ENCODE measurements at places on chromosomes 1 and 21.

- DNase-seq = no peak
Measured at GRCh38 chr1:193211539-193211938, 25.1 kb upstream of the B3GALT2 start.

GRCh38 chr21:36867291-36867905 is 99.1 kb downstream of the HLCS start:
- DNase-seq = no peak

GRCh38 chr1:107247679-107248078 is 106.8 kb downstream of the NTNG1 start:
- no peak for DNase-seq

GRCh38 chr1:9121496-9122409 is 7.1 kb downstream of the GPR157 start:
- no peak for DNase-seq

DNA sequence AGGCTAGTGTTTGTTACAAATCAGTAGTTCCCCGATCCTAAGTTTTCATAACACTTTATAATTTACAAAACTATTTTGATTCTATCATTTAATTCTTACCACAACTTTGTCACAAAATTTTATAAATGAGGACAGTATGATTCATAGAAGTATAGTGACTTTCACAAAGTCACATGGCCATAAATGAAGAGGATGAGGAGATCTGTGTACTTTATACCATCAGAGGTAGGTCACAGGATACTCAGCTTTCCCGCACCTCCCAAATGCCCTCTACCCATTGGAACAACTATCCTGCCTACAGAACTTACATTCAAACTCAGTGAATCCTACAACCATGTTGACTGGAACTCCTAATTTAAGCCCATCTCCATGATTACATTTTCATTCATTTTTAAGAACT is 56.3 kb downstream of the TNFSF4 start:
- no peak for DNase-seq

GRCh38 chr1:174209347-174210187 is 50.2 kb downstream of the RABGAP1L start:
- no peak for DNase-seq

DNA sequence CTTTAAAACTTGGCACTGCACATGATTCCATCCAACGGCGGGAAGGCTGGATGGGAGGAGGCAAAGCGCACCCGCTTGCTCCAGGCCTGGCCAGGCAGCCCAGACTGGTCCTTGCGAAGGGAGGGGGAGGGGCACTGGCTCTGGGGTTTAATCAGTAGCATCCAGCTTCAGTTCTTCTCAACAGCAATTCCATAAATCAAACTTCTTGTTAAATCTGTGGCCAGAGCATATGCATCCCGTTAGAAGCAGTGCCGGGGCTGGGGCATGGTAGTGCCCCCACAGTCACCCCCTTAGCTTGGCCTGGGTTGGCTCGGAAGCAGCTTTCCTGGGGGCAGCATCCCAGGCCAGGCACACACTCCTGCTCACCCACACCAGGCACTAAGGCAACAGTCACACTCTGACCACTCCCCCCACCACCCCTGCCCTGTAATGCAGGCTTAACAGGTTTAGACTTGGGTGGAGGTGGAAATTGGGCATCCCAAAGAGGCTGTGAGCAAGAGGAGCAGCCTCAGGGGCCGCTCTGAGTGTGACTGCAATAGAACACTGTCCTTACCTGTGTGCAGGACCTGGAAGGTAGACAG is 94.1 kb upstream of the CASZ1 start:
- no peak for DNase-seq

DNA sequence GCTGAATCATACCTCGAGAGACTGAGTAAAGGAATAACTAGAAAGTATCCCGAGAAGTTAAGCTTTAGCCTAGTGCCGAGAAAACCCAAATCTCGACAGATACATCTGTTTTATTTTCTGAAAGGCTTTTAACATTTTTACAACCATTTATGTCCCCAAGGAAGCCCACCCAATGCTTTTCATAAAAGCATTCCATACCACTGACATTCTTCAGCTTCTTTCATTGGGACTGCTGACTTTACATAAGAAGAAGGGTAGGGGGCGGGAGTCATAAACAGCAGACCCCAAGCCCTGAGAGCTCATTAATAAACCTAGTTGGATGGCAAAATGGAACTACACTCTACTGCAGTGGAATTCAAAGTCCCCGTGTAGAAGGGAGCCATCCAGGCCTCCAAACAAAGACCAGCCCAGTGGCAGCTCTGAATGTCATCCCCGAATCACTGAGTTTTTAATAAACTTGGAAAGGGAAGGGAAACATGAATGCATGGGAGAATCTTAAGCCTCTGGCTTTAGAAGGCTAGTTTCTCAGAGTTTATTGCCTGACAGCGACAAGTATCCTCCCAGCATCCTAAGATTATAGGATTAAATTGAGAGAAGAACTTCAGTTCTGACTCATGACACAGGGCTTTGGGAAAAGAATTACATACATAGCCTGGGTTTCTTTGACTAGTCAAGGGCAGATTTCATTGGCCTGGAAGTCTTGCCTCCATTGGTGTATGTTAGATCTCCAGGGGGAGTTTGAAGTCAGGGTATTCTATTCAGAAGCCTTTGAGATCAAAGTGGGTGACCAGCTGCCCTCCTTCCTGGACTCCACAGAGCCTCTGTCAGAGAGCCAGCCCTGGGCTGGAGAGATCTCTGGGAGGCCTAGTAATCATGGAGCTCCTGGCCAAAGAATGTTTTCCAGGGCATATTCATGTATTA is 3.7 kb downstream of the ATF3 start:
- no peak for DNase-seq

DNA sequence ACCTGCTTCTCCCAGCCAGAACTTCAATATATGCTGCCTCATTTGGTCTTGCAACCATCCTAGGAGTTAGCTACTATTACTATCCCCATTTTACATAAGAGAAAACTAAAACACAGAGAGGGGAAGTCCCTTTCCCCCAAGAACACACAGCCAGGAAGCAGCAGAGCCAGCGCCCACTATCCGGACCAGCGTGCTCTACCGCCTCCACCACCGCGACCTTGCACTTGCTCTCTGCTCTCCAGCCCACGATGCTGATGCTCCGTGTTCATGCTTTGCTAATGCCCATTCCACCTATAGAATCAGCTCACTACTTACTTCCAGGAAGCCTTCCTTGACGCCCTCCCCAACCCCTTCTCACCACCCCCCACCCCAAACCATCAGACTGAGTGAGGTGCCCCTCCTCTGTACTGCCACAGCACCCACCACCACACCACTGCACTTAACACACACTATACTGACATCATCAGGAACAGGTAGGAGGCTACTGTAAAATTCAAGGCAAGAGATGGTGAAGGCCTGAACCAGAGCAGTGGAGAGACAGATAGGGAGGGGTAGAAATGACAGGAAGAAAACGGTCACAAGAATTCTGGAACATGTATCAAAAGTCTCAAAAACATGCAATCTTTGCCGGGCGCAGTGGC is 9.4 kb downstream of the TMEM53 start:
- peak; percentile 20 for DNase-seq

GRCh38 chr1:247551721-247552120 is 2.8 kb downstream of the GCSAML start:
- DNase-seq = no peak

DNA sequence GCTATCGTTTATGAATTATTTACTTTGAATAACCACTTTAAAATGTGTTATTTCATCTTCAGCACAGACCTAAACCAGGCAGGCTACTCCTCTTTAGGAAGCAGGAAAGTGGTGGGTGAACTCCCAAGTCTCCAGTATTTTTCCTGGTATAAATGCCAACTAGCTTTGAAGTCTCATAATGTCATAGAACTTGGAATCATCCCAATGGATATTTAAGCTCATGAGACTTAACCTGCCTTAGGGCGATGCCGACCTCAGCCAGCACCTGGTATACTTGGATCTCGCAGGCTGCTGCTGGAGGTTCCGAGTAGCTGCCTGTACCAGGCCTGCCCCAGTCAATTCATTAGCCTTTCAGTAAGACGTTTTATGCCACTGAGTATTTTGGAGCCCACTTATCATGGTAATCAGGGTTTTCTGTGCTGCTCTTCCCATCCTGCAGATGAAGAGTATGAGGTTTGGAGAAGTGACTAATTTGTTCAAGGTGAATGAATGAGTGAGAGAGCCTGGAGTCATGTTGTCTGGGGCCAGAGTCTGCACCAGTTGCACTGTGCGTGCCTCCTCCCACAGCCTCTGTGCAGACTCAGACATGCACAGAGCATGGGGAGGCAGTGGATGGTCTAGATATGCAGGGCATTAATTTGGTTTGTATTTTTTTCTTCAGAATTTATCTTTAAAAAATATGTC is 34.9 kb downstream of the VANGL1 start:
- no peak for DNase-seq

DNA sequence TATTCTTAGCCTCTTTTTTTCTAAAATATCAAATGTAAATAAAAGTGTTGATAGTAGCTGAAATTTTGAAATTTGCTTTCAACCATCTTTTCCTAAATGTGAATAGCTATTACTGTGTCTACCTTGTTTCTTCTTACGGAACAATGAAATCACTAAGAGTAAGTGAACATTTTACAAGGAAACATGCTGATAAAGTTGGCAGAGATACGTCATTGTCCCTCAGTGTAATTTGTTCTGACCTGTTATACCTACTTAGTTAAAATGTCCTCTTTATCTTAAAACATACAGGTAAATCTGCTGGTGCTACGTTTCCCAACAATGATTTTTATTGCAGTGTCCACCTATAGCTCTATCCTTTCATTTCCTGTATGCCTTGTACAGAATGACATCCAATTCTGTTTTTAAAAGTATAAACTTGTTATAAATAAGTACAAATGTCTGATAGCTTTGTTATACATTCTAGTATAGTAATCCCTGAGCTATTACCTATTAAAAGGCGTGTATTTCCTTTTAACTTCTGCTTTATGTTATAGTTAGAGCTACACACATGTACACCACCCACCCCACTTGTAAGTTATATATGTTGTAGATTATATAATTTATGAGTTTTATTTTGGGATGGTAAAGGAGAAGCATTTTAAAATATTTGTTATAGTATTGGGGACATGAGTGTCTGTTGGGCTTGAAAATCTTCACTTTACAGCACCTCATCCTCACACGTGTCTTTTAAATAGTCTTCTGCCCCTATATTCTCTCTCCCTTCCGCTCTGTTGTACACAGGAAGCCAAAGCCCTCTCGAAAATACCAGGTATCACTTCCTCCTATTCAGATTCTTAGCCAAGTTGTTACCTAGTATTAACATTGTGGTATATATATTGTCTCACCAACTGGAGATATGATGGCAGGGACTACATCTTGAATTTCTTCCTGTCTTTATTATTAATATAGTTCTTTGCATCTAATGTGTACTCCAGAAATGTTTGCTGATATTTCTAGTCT is 25.2 kb downstream of the LAMC1 start:
- no peak for DNase-seq

- DNase-seq = no peak
Measured at GRCh38 chr1:219189952-219190351, 16.3 kb downstream of the LYPLAL1 start.

DNA sequence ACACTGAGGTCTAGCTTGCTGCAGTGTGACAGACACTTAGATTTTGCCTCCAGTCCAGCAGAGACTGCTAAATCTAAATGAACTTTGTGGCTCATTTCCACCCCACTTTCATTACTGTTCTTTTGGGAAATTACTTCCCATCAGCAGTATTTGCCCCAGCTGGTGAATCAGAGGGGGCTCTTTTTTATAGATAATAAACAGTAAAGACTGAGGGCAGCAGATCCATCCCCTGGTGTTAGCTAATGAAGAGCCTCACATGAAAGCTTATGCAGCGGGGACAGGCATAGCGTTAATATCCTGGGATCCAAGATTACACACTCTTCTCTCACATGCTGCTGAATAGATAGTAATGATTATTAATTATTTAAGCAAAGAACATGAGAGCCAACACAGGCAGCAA is 6.4 kb upstream of the CTNNBIP1 start:
- no peak for DNase-seq

GRCh38 chr1:65965112-65965996 is 172.7 kb downstream of the PDE4B start:
- no peak for DNase-seq

GRCh38 chr1:35657851-35658250 is 16.5 kb upstream of the PSMB2 start:
- DNase-seq = no peak

GRCh38 chr21:17085707-17086106 is 427.1 kb upstream of the CXADR start:
- DNase-seq = no peak

GRCh38 chr1:63557365-63557987 is 34.2 kb downstream of the EFCAB7 start:
- DNase-seq = no peak

- DNase-seq = no peak
Measured at GRCh38 chr1:242147096-242147976, 148.4 kb upstream of the MAP1LC3C start.

GRCh38 chr1:52725903-52726264 is 369 bp upstream of the ZYG11B start:
- no peak for DNase-seq

- no peak for DNase-seq
Measured at GRCh38 chr1:19123837-19124236, 86.2 kb downstream of the UBR4 start.

GRCh38 chr1:150162862-150163706 is 13.4 kb downstream of the PLEKHO1 start:
- no peak for DNase-seq

GRCh38 chr1:41354956-41355355 is 6.3 kb upstream of the FOXO6 start:
- no peak for DNase-seq

GRCh38 chr1:10891091-10891490 is 94.6 kb upstream of the CASZ1 start:
- DNase-seq = no peak

DNA sequence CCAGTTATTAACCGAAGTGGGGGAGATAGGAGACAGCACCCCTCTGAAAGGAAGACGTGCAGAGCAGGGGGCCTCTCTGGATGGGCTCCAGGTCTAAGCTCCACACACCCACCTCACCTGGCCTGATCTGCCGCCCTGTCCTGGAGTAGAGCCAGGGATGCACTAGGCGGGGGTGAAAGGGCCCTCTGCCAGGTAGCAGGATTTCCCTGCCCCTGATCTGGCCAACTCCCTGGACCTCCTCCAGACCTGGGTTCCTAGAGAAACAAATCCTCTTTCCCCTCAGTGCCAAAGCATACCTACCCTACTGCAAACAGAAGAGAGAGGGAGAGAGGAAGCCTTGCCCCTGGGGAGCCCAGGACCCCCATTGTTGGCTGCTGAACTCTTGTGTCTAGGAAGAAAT is 2.0 kb downstream of the CRABP2 start:
- no peak for DNase-seq

- DNase-seq = peak; percentile 35
Measured at GRCh38 chr1:197774466-197775281, 606 bp downstream of the DENND1B start.

GRCh38 chr1:105830571-105831146 is 1225.8 kb upstream of the PRMT6 start:
- DNase-seq = no peak

Measured in stimulated activated CD8-positive, alpha-beta memory T cell treated with anti-CD3 and anti-CD28 coated beads, Interleukin-15, amount 100 ng/mL, for 4 hours (primary cell).